BE2C (cell line): ENCODE measurements at places on chromosomes 7 and 10.

- DNase-seq = no peak
Measured at GRCh38 chr10:86288695-86289576, 77.7 kb downstream of the GRID1 start.

DNA sequence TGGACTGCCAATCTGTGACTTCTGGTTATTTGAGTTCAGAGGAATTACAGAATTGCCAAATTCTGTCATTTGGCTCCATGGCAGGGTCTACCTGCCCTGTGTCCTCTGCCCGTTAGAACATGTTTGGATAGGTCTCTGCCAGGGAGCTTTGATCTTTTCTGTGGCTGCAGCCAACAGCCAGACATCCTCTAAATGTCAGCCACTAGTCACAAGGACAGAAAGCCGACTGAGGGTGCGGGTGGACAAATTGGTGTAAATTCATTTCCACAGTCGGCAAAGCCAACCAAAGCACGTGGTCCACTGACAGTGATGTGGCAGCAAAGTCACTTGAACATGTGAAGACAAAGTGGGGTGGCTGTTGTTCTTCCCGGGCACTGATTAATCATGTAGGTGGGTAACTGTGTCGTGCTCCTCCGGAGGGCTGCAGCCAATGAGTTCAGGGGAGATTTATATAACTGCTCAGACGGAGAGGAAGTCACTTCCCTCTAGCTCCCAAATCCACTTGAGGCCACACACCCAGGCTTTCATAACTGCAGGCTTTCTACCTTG lies 26.7 kb upstream of the CAMK1D start:
- no peak for DNase-seq

GRCh38 chr10:92790440-92790839 lies 57.9 kb upstream of the EXOC6 start:
- no peak for DNase-seq

DNA sequence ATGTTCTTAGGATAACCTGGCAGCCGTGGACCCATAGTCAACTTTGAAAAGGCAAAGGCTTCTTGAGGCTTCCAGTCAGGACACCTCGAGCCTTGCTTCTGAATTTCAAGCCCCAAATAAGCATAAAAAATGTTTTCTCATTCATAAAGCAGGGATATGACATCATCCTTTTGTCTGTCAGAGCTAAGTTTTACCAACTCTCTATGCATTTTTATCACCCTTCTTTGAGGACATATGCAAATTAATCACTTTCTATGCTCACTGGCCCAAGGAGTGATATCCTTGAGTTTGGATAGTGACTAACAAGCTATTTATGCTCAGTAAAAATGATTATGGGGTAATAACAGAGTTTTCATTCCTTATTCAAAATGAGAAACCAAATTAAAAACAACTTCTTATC lies 159.4 kb downstream of the ANLN start:
- DNase-seq = no peak

GRCh38 chr7:94431176-94431575 lies 36.5 kb downstream of the COL1A2 start:
- DNase-seq = no peak

GRCh38 chr10:18577823-18578685 lies 73.3 kb downstream of the NSUN6 start:
- DNase-seq = no peak
